Upper lobe of left lung (tissue), 6 donors: ENCODE measurements at places on chromosomes 11 and 22. TPM values are rescaled to one million over a fixed set of nuclear protein-coding genes. Genes with fewer than 3 reads are reported as not detected.

The UBQLN3 gene
- 1.0 TPM for total RNA-seq

DNA sequence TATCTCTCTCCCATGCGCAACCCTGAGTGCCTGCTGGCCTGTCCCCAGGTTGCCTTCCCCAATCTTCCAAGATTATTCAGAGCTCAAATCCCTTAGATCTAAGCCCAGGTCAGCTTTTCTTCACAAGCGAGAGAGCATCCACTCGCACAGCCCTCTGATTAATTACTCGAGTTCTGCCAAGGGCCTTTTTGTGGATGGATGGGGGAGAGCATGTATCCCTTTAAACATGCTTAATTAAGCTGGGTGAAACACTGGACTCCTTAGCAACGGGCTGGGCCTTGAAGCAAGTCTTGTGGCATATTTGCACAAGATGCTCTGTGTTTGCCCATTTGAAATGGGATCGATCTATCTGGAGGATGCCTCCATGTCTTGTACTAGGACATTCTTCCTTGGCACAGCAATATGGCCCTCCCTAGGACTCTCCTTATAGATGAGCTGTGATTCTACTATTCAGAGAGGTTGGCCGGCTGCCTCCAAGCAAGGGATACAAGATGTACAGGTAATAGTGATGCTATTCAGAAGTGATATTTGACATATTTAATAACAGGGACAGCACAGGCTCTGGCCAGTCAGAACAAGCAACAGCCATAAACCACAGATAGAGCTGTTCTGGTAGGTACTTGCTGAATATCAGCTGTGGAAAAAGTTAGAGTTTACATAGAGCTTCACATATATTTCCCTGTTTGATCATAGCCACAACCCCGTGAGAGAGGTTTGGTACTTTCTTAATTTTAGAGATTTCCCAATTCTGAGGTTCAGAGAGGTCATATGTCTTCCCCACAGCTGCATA lies 125.6 kb downstream of the CSNK2A3 start:
- no peak overlapping the region for H3K4me3 ChIP-seq
- no peak overlapping the region for H3K27ac ChIP-seq
- H3K36me3 ChIP-seq, result no peaks in the 10 kb centered on the region

DNA sequence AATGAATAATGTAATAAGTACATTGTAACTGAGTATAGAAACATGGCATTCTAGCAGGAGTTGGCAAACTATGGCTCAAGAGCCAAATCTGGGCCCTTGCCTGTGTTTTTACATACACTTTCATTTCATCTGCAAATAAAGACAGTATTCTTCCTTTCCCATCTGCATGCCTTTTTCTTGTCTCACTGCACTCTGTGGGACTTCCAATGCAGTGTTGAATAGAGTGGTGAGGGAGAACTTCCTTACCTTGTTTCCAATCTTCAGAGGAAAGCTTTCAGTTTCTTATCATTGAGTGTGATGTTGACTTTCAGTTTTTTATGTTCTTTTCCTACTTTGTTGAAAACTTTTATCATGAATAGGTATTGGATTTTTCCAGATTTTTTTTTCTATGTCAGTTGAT lies 82.1 kb downstream of the USP47 start:
- no peak overlapping the region for H3K4me3 ChIP-seq
- no peak for DNase-seq
- H3K36me3 ChIP-seq, result no peaks in the 10 kb centered on the region
- no peaks in the 10 kb centered on the region for H3K27me3 ChIP-seq
- H3K27ac ChIP-seq, result no peak overlapping the region

- peaks cover 26% of the 10 kb centered on the region for H3K4me1 ChIP-seq
- no peak overlapping the region for H3K27ac ChIP-seq
- no peak for DNase-seq
- H3K36me3 ChIP-seq, result no peaks in the 10 kb centered on the region
- H3K27me3 ChIP-seq, result no peaks in the 10 kb centered on the region
- H3K4me3 ChIP-seq, result no peak overlapping the region
Observed at GRCh38 chr11:68215524-68216170, 2.6 kb upstream of the KMT5B start.

GRCh38 chr11:16178273-16178672 lies 178.1 kb downstream of the SOX6 start:
- H3K4me3 ChIP-seq, result no peak overlapping the region
- H3K4me1 ChIP-seq, result no peaks in the 10 kb centered on the region
- no peak for DNase-seq

- no peak for DNase-seq
- no peaks in the 10 kb centered on the region for H3K4me1 ChIP-seq
- no peak overlapping the region for H3K27ac ChIP-seq
- no peaks in the 10 kb centered on the region for H3K27me3 ChIP-seq
- peaks cover 4% of the 10 kb centered on the region for H3K36me3 ChIP-seq
Observed at GRCh38 chr11:103070142-103070541, 21.8 kb downstream of the DCUN1D5 start.

DNA sequence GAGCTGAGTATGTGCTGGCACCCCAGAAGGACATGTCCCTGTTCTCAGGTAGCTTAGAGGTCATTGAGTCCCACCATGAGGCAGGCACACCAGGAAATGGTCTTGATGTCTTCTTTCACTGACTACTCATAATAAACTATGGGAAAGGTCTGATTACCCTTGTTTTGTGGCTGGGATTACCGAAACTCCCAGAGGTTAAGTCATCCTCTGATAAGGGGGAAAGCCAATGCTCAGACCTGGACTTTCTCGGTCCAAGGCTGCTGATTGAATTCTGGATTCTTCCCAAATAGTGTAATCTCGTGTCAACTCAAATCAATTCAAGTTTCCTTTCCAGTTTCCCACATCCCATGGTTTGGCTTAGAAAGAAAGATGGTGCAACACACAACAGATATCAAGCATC lies 3.7 kb upstream of the CD44 start:
- no peak overlapping the region for H3K27ac ChIP-seq
- H3K36me3 ChIP-seq, result no peaks in the 10 kb centered on the region
- peaks cover 3% of the 10 kb centered on the region for H3K4me1 ChIP-seq
- no peak for DNase-seq

The PLEKHA7 gene
- total RNA-seq, result 87.0 TPM

The YPEL1 gene
- 6.8 TPM for total RNA-seq
